ENCODE measurements at places on chromosomes 7 and 10. TPM values are rescaled to one million over a fixed set of nuclear protein-coding genes. Genes with fewer than 3 reads are reported as not detected.
A peak's percentile ranks its signal among the peaks of the same experiment; 100 is the strongest.

GRCh38 chr7:2927592-2927991 lies 83.5 kb upstream of the GNA12 start:
- no peak for DNase-seq

GRCh38 chr10:105073999-105074398 lies 432.9 kb downstream of the SORCS3 start:
- no peak for DNase-seq

- peak; percentile 59 for DNase-seq
Measured at GRCh38 chr10:20142311-20142710, 326.1 kb downstream of the PLXDC2 start.

GRCh38 chr10:71436268-71437125 lies 39.8 kb downstream of the CDH23 start:
- peak; percentile 32 for DNase-seq

GRCh38 chr7:93374345-93374940 lies 142.3 kb downstream of the VPS50 start:
- peak; percentile 23 for DNase-seq

The PON1 gene
- total RNA-seq, result not detected

The TAF5 gene
- total RNA-seq, result 4.1 TPM

The OIT3 gene
- total RNA-seq, result 7.2 TPM

DNA sequence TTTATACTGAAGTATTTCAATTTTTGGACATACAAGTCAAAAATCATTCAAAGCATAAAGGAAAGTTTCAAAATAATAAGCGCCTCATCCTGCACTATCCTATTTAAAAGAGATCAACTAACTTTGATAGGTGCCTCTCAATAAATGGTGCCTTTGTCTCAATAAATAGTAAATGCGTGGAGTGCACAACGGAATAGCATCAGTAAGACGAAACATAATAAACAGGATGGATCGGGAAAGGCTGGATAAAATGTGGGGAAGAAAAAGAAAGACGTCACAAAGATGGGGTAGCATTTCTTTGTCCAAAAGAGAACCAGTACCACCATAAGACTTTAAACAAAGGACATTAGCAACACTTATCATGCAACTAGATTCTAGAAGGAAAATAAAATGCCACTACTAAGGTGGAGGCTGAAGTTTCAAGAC lies 571 bp upstream of the PRKAR2B start:
- no peak for DNase-seq

DNA sequence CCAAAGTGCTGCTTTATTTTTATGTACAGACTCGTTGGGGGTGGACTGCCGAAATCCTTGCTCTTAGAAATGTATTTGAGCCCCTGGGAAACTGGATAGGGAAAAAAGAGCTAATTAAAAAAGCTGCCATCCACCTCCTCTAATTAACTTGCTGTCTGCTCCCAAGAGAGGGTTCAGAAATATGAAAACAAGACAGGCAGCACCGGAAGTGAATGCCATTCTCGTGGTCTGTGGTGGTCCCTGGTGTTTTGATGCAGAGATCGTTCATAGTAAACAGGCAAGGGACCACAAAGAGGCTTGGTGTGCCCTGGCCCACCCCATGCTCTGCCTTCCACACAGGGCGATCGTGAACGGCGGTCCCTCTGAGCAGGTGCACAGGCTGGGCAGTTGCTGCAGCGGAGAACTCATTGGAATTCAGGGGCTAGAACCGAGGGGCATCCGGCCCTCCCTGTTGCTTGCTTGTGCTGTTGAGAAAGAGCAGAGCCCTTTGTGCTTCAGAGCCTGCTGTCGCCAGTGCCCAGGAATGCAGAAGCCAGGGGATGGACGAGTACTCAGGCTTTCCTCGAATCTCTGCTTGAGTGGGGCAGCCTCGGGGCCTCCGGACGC lies 79.1 kb upstream of the BTBD16 start:
- peak; percentile 62 for DNase-seq

DNA sequence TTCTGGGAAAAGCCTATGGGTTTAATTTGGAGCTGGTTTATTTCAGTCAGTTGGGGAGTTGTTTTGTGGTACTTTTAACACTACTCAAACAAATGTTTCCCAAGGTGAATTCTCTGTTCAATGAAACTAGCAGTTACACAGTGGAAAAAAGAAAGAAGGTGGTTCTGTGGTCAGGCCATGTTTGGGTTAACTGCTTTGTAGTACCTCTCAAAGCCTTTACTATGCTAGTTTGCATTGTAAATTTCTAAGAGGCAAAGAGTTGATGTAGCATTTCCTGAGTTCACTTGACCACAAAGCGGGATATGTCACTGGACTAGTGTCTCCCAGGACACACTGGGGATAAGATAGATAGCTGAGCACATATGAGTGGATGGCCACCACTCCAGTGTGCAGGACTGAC lies 145.4 kb downstream of the KIF20B start:
- no peak for DNase-seq

GRCh38 chr10:103619424-103620351 lies 126.2 kb downstream of the NEURL1 start:
- no peak for DNase-seq

DNA sequence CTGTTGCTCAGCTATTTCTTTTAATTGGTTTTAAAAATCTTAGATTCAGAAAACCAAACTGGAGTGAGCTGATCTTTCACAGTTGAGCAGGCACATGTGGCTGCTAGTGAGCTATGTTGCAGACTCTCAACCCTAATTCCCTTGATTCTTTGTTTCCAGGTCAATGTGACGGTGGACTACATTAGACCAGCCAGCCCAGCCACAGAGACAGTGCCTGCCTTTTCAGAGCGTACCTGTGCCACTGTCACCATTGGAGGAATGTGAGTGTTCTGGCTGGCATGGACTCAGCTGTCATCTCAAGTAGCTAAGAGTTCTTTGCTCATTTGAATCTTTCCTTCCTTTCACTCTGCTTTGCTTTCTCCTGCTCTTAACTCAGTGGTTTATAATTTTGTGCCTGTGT lies 187.1 kb downstream of the LRRC4 start:
- DNase-seq, result no peak

The PROSER2 gene
- total RNA-seq, result 8.6 TPM

- no peak for DNase-seq
Measured at GRCh38 chr10:98096731-98097130, 37.7 kb upstream of the R3HCC1L start.

DNA sequence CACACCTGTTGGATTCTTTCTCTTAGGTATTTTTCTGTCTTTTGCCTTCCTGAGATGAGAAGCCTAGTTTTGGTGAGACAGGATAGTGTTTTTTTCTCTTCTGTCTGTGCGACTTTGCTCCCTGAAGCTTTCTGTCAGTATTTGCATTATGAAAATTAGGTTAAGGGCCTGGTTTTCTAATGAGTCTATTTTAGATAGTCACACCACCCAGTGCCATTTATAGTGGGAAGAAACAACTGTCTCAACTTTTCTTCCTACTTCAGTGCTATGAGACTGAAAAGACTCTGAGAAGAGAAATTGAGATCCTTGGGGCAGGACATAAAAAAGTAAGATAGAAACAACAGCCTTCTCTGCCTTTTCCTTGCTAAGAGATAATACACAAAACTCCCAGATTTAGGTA lies 53.6 kb downstream of the MINPP1 start:
- no peak for DNase-seq

DNA sequence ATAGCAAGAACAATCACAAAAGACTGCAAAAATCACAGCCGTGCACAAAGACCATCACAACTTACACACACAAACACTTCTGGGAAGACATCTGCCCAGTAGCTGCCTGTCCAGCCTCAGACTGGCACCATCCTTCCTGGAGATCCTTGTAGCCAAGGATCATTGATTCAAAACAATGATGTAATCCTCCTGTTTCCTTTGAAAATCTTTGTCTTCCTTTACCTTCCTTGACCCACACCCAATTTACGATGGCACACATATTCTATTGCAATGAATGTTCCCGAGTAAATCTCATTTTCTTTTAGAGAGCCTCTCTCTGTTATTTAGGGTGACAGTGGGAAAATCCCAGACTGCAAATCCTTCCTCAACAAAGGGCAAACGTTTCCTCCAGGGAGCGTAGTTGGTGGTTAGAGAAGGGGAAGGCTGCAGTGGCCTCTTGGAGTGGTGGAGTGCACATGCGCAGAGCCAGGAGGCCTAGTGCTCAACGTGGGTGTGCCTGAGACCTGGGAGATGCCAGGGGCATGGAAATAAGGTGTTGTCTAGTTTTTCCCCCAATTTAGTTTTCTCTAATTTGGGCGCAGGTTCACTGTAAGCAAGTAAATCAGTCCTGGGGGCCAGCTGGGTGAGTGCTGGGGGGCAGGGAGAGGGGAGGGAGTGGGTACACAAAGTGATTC lies 3.1 kb upstream of the INPP5A start:
- DNase-seq, result no peak

GRCh38 chr7:31785101-31785500 lies 98.1 kb downstream of the PPP1R17 start:
- DNase-seq, result no peak

DNA sequence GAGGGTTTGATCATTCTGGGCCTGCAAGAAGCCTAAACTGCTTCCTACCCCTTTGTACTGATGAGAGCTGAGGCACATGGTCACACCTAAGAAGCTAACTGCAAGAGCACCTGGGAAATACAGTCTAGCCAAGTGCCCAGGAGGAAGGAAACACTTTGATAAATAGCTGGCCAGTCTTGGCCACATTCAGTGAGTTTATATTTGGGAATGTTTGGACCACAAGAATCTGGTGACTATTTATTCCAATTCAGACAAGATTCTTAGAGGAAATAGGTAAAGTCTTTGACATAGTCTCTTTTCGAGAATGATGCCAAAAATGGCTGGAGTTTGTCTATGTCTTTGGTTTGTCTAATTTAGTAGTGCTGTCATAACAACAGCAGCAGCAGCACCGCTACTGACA lies 213.6 kb downstream of the KIF20B start:
- no peak for DNase-seq

The PTPRZ1 gene
- 31.5 TPM for total RNA-seq

GRCh38 chr10:49381111-49381900 lies 14.6 kb downstream of the DRGX start:
- DNase-seq, result no peak

DNA sequence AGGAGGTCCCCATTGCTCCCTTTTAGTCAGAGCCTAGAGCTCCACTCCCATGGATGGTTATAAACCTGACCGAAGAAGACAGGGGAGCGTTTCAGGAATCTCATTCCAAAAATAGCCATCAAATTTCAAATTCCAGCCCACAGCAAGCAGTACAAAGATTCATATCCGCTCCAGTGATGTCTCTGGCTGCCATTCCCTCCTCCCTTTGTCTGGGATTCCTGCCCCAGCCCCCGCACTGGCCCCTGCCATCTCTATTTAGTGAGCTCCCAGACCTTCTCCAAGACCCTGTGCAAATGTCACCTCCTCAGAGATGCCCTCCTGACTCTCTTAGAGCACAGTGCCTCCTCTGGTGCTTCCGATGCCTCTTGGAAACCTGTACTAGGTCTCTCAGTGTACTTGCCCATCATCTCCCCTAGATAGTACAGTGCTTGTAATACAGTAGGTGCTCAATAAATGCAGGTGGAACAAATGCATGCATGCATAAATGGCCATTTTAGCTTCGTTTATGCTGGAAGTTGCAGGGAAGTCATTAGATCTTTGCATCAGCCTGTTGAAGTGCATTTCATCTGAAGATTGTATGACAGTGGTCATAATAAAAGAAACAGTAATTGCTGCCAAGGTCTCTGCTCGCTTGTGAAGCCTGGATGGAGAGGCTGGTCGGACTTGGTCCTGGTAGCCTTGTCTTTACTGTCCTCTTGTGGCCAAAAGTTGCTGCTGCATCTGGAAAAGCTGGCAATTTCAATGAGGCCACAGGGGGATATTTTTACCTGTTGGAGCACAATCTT lies 32.0 kb upstream of the HABP2 start:
- DNase-seq, result peak; percentile 91

DNA sequence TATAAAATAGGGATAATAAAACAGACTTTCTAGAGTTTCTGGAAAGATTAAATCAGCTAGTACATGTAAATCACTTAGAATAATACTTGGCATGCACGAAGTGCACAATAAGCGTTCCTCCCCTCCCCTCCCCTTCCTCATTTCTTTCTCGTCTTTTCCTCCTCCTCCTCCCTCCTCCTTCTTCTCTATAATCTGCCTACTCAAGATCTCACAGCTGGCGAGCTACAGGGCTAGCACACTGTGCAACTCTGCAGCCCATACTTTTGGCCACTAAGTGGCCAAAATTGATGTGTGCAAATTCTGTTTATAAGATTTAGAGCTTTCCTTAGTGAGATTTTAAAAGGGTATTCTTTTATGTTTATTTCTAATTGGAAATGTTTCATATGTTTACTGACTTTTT lies 565.3 kb downstream of the PHTF2 start:
- DNase-seq, result no peak

GRCh38 chr7:108234971-108235450 lies 104.8 kb upstream of the LAMB4 start:
- DNase-seq, result no peak

- DNase-seq, result no peak
Measured at GRCh38 chr7:141864765-141865447, 23.6 kb upstream of the PRSS37 start.

- no peak for DNase-seq
Measured at GRCh38 chr10:71394926-71395562, 1.7 kb upstream of the CDH23 start.

The CYP2C18 gene
- 8.4 TPM for total RNA-seq

DNA sequence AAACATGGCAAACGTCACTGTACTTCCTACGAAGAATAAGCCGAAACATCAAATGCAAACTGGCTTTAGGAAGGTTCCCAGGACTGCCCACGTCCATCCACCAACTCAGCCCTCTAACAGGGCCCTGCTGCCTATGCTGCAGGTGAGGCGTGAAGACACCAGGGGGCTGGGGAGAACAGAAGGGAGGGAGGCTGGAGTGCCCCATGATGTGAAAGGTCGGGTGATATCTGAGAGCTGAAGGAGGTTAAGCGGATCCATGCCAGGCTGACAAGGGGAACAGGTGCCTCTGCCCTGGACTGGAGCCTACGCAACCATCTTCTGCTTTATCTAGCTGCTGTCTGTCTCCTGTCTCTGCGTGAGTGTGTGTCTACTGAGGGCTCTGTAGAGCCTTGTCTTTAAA lies 40.2 kb upstream of the ATP6V0A4 start:
- DNase-seq, result peak; percentile 57

The PCDH15 gene
- total RNA-seq, result 0.21 TPM

- no peak for DNase-seq
Measured at GRCh38 chr7:20268824-20269223, 51.6 kb upstream of the MACC1 start.

DNA sequence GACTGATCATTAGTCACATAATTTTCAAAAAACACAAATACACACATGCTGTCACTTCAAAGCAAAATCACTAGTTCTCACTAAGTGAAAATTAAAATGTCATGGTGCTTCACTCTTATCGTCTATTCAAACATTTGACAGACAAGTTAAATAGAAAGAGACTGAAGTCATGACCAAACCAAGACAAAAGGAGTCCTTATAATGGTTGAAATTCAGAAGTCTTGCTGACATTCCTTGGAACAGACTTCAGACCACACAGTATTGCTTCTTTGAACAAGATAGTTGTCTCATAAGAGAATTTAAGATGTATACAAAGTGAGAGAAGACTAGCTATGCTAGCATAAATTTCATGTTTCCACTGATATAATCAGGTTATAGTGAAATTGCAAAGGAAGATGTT lies 119.5 kb downstream of the SEMA3D start:
- no peak for DNase-seq
